ENCODE measurements at places on chromosomes 5 and 9.

DNA sequence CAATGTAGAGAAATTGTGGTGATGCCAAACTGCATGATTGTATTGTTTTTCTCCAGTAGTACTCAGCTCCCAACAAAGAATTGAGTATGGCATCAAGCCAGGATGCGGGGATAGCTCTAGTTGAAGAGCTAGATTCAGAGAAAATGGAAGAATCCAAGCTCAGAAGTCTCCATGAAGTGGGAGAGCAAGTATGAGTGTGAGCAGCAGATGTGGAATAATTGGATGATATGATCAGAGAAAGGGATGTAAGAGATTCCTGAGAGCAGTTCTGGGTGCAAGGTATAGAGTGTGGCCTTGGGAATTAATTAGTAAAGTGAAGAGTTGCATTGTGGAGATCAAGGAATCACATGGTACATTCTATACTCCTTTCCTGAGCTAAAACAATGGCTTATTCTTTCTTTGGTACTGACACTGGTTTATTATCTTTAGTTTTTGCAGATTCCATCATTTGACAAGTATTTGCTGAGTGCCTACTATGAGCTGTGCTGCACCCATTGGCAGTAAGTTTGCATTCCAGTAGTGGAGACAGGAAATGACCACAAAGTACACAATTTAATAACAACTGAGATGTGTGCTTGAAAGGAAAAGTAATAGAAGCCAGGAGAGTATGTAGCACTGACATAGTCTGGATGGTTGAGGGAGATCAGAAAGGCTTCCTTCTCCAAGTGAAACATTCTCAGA, 177.1 kb downstream of the CPLANE1 start:
- DNase-seq, result no peak

DNA sequence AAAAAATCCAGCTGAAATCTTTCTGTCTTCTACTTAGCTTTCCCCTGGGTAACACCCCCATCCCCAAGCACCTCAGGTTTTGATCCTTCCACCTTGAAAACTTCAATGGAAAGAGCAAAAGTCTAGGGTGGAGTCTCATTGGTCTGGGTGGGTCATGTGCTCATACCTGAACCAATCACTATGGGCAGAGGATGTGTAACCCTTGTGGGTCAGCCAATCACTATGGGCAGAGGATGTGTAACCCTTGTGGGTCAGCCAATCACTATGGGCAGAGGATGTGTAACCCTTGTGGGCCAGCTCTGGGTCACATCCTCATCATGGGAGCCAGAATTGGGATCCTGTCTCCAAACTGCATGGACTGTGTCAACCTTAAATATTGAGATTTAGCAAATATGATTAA, 18.5 kb downstream of the NAIF1 start:
- no peak for DNase-seq

DNA sequence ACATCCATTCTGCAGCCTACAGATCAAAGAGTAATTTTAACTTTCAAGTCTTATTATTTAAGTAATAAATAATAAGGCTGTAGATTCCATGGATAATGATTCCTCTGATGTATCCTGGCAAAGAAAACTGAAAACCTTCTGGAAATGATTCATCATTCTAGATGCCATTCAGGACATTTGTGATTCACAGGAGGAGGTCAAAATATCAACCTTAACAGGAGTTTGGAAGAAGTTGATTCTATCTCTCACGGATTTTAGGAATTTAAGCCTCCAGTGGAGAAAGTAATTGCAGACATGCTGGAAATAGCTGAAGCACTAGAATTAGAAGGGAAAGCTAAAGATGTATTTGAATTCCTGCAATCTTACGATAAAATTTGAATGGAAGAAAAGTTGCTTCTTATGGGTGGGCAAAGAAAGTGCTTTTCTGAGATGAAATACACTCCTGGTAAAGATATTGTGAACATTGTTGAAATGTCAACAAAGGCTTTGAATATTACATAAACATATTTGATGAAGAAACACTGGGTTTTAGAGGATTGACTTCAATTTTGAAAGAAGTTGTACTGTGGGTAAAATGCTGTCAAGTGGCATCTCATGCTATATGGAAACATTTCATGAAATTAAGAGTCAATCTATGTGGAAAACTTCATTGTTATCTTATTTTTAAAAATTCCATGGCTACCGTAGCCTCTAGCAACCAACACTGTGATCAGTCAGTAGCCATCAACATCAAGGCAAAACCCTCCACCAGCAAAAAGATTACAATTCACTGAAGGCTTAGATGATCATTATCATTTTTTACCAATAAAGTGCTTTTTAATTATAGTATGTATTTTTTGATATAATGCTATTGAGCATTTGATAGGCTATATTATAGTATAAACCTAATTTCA, 1141.0 kb downstream of the CDH12 start:
- DNase-seq, result no peak

DNA sequence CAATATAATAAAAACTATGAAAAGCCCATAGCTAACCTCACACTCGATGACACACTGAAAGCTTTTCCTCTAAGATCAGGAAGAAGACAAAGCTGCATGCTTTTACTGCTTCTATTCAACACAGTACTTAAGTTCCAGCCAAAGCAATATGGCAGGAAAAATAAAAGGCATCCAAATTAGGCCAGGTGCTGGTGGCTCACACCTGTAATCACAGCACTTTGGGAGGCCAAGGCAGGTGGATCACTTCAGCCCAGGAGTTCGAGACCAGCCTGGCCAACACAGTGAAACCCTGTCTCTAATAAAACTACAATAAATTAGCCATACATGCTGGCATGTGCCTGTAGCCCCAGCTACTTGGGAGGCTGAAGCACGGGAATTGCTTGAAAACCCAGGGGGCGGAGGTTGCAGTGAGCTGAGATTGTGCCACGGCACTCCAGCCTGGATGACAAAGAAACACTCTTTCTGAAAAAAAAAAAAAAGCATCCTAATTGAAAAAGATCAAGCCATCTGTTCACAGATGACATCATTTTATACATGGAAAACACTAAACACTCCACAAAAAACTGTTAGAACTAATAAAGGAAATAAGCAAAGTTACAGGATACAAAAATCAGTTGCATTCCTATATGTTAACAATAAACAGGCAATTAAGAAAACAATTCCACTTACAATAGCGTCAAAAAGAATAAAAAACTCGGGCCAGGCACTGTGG, 17.9 kb downstream of the ZFR start:
- no peak for DNase-seq

- DNase-seq, result no peak
These were observed 49.0 kb upstream of the SARDH start for GRCh38 chr9:133786907-133787753.

DNA sequence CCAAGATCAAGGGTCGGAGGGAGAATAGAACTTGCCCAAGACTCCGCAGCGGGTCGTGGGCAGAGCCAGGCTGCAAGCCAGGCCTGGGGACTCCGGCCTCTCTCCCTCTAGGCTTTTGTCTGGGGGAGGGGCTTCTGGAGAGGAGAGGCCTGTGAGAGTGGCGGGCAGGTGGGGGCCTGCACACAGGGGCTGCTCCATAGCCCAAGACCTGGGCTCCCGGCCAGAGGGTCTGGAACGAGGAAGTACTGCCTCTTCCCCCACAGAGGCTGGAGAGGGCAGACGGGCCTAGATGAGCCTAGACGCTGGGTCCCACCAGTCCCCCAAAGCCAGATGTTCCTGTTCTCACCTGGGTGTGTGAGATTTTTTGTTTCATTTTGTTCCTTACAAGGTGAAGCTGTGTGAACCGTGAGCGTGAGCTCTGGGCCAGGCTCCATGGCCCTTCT, 5.2 kb upstream of the ST6GALNAC6 start:
- DNase-seq, result no peak

GRCh38 chr5:72188166-72188565, 80.9 kb downstream of the MAP1B start:
- DNase-seq, result no peak

GRCh38 chr9:37550781-37551180, 25.4 kb downstream of the FBXO10 start:
- no peak for DNase-seq

DNA sequence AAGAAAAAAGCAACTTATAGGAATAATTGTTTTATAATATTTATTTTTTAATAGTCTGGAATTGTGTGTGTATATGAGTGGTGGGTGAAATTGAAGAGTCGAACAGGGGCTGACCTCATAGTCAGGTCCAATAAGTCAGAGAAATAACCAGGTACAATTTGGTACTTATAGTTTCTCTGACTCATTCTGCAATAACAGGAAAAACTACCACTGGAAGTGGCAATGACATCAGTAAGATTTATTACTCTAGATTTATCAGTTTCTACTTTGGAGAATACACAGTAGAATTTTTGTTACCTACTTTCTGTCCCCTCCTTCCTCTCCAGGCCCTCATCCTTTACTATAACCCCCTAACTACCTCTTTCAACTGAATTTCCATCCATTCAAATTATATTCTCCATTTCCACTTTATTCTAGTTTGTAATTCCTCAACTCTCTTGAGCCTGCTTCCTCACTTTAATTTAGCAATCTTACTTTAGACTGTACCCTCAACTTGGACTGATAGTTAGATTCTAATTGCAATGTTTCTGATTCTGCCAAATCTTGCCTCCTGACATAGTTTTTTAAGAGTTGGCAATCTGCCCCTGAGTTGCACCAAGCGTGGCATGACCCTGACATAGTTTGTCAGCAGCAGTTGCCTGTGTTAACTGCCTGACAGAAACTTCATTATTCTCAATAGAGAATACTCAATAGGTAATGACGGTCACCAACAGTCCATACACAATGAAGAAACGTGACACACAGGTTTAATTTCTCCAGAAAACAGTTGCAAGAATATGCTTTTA, 475.3 kb upstream of the RIOK2 start:
- no peak for DNase-seq

GRCh38 chr9:83501565-83501964, 36.6 kb downstream of the FRMD3 start:
- no peak for DNase-seq

- no peak for DNase-seq
These were observed 125.8 kb downstream of the ZNF354C start for GRCh38 chr5:179185941-179186411.

DNA sequence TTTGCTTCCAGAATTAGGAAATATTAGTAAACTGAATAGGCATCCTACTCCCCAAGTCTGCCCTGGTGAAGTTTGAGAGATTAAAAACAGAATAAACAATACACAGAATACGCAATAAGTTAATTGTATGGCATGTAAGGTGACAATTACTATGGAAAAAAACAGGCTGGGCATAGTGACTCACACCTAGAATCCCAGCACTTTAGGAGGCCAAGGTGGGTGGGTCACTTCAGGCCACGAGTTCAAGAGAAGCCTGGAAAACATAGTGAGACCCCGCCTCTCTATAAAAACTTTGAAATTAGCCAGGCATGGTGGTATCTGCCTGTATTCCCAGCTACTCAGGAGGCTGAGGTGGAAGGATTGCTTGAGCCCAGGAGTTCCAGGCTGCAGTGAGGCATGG, 64.2 kb upstream of the SUSD1 start:
- no peak for DNase-seq

DNA sequence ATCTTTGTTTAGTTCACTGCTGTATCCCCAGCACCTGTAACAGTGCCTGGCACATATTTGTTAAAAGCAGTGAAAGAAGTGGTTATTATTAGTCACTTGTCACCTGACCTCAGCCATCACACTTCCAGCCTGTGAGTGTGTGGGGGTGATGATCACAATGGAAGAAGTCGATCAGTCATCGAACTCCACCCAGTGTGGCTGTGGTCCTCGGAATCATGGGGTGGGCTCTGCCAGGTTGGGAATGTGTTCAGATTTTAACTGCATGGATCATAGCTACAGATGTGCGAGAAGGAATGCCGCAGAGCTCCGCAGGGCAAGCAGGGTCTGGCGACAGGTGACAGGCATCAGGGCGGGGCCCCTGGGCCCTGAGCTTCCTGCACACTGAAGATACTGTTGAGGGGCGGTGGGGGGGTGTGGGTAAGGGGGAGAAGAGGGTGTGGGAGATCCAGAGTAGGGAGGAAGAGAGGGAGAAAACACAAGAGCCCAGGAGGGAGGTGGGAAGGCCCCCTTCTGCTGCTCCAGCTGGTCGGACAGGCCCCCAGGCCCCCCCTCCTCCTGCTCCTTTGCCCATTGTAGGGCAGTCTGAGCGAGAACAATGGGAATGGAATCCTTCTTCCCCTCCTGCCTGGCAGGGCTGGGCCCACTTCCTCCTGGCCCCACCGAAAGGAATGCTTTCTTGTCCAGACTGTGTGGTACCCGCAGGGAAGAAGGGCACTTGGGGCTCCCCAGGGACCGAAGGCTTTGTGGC, 89.6 kb downstream of the SPRY4 start:
- DNase-seq, result no peak

DNA sequence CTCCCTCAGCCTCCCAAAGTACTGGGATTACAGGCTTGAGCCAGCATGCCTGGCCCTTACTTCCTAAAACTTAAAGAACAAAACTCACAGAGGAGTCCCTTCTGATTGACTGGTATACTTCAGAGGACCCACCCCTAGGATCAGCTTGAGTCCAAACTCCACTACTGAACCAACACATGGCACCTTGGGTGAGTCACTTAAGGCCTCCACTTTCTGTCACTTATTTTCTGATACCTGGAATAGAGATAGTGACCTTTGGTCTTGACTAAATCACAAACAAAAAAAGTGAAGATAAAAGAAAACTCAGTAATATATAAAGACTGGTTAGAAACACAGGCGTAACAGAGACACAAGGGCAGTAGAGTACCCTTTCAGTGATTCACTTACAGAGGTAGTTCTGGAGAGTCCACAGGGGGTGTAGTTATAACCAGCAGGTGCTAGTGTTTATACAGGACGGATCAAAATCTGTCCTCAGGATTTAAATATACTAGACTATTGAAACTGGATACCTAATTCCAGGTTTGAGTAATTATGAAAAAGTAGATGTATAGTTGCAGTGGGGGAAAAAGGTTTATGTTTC, 274.3 kb upstream of the ANKRD55 start:
- no peak for DNase-seq

DNA sequence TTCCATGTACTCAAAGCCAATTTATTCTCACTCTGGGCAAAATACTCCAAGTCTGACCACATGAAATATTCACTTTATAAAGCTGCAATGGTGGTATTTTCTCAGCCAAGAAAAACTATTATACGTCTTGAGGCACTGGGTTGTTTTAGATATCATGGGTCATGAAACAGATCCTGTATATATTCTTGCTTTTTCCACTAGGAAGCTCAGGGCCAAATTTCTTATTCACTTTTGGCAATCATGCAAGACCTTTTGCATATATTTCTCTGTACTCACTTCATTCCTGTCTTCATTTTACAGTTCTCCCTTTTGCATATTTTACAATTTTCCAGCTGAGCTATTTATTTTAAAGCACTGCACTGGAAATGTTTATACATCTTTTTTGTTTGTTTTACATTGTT, 49.8 kb downstream of the GABBR2 start:
- no peak for DNase-seq

GRCh38 chr5:174775081-174775480, 50.7 kb downstream of the MSX2 start:
- DNase-seq, result no peak

DNA sequence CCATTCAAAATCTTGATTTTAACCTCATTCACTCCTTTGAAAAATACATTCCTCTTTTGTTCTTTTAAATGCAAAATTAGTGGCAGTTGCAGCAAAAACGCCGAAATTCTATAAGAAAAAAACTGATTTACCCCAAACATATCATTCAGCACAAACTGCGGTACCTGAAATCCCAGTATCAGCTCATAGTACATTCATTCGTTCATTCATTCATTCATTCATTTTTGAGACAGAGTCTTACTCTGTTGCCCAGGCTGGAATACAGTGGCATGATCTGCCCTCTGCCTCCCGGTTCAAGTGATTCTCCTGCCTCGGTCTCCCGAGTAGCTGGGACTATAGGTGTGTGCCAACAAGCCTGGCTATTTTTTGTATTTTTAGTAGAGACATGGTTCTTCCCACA, 20.4 kb downstream of the FBLL1 start:
- DNase-seq, result no peak

- DNase-seq, result no peak
These were observed 444.8 kb downstream of the ARHGEF28 start for GRCh38 chr5:74070766-74071165.

Data from CD8-positive, alpha-beta memory T cell (primary cell).